ENCODE measurements at places on chromosomes 5 and 9.

- H3K27ac ChIP-seq, result no peak overlapping the region
- no peaks in the 10 kb centered on the region for H3K36me3 ChIP-seq
- no peak overlapping the region for H3K4me3 ChIP-seq
- no peaks in the 10 kb centered on the region for H3K4me1 ChIP-seq
- H3K27me3 ChIP-seq, result no peaks in the 10 kb centered on the region
- DNase-seq, result no peak
These were observed 199.1 kb upstream of the ZNF618 start for GRCh38 chr9:113677057-113677456.

DNA sequence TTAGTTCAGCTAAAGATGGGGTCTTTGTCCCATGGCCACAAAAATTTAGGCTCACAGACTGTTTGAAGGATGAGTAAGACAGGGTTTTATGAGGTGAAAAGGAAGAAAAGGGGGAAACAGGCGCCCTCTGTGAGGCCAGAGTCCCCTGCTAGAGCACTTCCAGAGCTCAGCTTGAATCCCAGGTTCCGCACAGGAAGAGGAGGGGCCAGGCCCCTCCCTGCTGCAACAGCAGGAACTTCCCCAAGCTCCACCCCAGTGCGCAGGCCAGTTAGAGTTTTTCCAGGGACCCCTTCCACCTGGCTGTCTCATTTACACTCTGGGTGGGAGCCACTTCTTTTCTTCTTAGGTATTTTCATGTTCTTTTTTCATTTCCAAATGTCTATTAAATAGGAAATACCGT, 480.8 kb downstream of the PSAT1 start:
- H3K27ac ChIP-seq, result no peak overlapping the region
- no peak for DNase-seq
- H3K4me3 ChIP-seq, result no peak overlapping the region
- H3K27me3 ChIP-seq, result no peaks in the 10 kb centered on the region

DNA sequence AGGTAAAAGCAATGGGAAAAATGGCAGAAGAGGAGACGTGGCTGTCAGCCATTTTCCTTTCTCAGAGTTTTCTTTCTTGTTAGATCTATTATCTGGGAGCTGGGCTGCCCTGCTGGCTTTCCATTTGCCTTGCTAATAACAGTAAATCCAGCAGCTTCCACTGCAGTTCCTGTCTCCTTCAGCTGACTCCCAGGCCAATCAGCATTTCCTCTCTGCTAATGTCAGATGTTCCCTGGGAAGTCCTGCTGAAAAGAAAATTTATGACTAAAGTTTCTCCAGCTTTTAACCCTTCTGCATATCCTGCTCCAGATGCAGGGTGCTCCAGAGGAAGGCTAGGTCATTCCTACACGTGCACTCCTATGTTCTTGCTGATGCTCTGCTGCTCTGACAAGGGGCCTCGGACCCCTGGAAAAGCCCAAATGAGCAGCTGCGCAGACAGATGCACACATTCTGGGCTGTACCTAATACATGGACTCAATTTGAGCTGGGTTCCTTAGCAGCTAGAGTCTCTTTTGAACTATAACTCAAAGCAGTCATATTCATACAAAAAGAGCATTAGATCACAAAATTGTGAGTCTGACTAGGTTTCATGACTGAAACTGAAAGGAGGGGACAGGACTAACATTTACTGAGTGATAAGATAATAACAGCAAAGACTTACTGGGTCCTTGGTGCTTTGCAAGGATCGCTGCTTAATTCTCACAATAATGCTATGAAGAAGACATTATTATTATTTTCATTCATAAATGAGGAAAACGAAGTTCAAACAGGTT, 182.2 kb downstream of the MAPKAP1 start:
- DNase-seq, result no peak
- H3K27me3 ChIP-seq, result no peaks in the 10 kb centered on the region
- peaks cover 3% of the 10 kb centered on the region for H3K4me1 ChIP-seq
- H3K36me3 ChIP-seq, result no peaks in the 10 kb centered on the region
- no peak overlapping the region for H3K4me3 ChIP-seq

GRCh38 chr5:73282923-73283322, 109.9 kb downstream of the TMEM174 start:
- H3K27ac ChIP-seq, result no peak overlapping the region
- DNase-seq, result no peak
- no peak overlapping the region for H3K4me3 ChIP-seq
- no peaks in the 10 kb centered on the region for H3K36me3 ChIP-seq
- no peaks in the 10 kb centered on the region for H3K4me1 ChIP-seq

DNA sequence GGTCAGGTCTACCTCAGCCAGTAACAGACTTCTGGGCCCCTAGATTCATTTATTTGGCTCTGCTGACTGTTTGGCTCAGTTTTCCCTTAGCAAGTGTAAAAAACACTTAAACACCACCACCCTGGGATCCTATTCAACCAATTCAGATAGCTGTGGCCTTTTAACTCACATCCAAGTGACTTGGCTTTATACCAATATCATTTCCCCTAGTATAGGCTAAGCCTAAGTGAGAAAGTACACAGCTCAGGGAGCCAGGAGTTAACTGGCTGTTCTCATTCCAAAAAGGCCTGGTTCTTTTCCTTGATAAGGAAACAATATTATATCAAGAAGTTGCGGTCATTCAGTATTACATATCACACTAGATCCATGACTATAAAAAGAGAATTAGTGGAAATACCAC, 163.5 kb downstream of the ARL15 start:
- DNase-seq, result no peak
- no peaks in the 10 kb centered on the region for H3K4me1 ChIP-seq
- no peaks in the 10 kb centered on the region for H3K36me3 ChIP-seq
- H3K27ac ChIP-seq, result no peak overlapping the region
- no peak overlapping the region for H3K4me3 ChIP-seq
- no peaks in the 10 kb centered on the region for H3K27me3 ChIP-seq

DNA sequence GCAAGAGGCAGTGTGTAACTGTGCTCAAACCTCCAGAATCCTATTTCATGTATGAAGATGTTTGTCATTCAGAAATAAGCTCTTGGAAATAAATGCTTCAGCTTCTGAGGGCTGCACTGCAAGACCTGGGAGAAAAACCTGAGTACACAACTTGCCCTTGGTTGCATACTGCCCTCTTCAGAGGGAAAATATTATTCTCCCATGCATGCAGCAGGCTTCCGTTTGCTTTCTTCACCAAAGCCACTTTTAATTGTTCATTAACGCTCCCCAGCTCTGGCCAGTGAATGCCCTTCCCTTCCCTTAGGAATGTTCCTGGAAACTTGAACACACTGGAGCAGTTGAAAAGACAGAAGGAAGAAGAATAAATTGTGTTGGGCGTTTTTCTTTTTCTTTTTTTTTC, 2.5 kb upstream of the WHRN start:
- DNase-seq, result no peak
- peaks cover 12% of the 10 kb centered on the region for H3K4me1 ChIP-seq
- H3K4me3 ChIP-seq, result no peak overlapping the region
- H3K27ac ChIP-seq, result no peak overlapping the region
- H3K36me3 ChIP-seq, result no peaks in the 10 kb centered on the region
- no peaks in the 10 kb centered on the region for H3K27me3 ChIP-seq

DNA sequence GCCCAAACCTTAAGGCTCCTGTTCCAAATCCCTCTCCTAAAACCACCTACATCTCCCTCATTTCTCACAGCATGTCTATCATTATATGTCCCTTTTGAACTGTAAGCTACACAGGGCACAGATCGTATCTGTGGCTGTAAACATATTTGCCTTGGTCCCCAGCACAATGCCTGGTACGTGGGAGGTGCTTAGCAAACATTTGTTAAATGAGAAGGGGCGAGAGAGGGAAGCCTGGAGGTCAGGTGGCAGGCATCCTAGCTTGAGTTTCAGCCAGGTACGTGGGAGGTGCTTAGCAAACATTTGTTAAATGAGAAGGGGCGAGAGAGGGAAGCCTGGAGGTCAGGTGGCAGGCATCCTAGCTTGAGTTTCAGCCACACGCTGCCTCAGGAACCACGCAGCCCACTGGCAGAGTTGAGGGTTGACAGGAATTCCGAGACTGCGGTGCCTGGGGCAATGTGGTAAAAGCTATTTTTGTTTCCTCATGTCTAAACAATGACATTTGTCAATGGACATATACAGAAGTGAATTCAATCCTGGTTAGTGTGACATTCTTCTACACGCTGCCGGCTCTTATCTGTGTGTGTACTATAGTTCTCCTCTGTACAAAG, 113.6 kb downstream of the EFNA5 start:
- no peak overlapping the region for H3K27ac ChIP-seq
- no peak for DNase-seq
- no peaks in the 10 kb centered on the region for H3K36me3 ChIP-seq

- H3K27ac ChIP-seq, result no peak overlapping the region
- H3K4me3 ChIP-seq, result no peak overlapping the region
- DNase-seq, result no peak
- no peaks in the 10 kb centered on the region for H3K4me1 ChIP-seq
These were observed 4.2 kb downstream of the CCNI2 start for GRCh38 chr5:132751444-132751843.

GRCh38 chr9:19171271-19171670, 44.0 kb upstream of the PLIN2 start:
- no peak overlapping the region for H3K4me3 ChIP-seq
- H3K4me1 ChIP-seq, result peaks cover 23% of the 10 kb centered on the region
- H3K27me3 ChIP-seq, result no peaks in the 10 kb centered on the region
- no peaks in the 10 kb centered on the region for H3K36me3 ChIP-seq

DNA sequence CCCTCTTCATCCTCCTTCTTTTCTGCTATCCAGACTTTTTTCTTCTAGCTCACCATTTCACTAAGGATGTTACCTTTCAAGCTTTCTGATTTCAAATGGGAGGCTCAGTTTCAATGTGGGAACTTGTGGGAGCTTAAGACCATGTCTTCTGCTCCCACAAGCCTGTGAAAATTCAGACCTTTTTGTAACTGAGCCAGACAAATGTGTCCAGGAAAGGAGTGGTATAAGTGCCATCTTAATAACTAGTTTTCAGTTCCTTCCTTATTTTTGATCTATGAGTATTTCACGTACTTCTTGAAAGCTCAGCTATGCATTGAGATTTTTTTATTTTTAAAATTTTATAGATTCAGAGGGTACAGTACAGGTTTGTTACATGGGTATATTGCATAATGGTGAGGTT, 4.6 kb upstream of the ERCC6L2 start:
- DNase-seq, result no peak
- no peak overlapping the region for H3K4me3 ChIP-seq
- peaks cover 5% of the 10 kb centered on the region for H3K36me3 ChIP-seq
- no peak overlapping the region for H3K27ac ChIP-seq

DNA sequence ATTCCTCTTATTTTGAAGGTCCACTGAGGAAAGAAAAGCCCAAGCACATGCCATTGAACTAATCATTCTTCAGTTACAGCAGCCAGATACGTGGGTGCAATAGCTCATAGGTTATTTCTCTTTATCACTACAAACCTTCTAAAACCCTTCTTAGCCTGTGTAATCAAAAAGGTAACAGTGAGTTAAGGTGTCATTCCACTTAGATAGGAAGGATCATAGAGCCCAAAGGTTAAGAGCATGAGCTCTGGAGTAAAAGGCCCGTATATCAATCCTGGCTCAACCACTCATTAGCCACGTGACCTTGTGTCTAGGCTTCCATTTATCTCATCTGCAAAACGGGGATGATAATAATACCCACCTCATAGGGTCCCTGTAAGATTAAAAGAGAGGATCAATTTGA, 2.7 kb downstream of the GPX8 start:
- no peak for DNase-seq
- H3K36me3 ChIP-seq, result no peaks in the 10 kb centered on the region
- no peak overlapping the region for H3K27ac ChIP-seq

DNA sequence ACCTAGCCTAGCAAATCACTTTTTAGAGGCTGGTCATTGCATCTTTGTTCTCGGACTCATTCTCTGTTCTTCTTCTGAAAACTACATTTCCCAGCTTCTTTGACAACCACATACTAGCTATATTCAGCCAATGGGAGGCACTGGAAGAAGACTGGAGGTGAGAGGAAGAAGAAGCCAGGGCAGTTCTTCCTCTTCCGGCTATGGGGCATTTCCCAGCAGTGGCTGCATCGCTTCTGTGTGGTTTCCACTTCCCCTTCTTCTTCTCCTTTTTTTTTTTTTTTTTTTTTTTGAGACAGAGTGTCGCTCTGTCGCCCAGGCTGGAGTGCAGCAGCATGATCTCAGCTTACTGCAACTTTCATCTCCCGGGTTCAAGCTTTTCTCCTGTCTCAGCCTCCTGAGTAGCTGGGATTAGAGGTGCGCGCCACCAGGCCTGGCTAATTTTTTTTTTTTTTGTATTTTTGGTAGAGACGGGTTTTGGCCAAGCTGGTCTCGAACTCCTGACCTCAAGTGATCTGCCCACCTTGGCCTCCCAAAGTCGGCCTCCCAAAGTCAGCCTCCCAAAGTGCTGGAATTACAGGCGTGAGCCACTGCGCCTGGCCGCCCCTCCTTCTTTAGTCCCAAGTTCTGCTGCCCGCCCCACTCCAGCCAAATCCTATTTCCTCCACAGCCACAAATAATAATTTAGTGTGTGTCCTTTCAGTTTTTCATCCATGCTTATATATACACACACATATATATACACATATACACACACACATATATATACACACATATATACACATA, 6.9 kb upstream of the UBAP1 start:
- no peaks in the 10 kb centered on the region for H3K36me3 ChIP-seq
- no peak overlapping the region for H3K4me3 ChIP-seq
- H3K27me3 ChIP-seq, result no peaks in the 10 kb centered on the region
- DNase-seq, result peak; percentile 33
- H3K27ac ChIP-seq, result no peak overlapping the region

DNA sequence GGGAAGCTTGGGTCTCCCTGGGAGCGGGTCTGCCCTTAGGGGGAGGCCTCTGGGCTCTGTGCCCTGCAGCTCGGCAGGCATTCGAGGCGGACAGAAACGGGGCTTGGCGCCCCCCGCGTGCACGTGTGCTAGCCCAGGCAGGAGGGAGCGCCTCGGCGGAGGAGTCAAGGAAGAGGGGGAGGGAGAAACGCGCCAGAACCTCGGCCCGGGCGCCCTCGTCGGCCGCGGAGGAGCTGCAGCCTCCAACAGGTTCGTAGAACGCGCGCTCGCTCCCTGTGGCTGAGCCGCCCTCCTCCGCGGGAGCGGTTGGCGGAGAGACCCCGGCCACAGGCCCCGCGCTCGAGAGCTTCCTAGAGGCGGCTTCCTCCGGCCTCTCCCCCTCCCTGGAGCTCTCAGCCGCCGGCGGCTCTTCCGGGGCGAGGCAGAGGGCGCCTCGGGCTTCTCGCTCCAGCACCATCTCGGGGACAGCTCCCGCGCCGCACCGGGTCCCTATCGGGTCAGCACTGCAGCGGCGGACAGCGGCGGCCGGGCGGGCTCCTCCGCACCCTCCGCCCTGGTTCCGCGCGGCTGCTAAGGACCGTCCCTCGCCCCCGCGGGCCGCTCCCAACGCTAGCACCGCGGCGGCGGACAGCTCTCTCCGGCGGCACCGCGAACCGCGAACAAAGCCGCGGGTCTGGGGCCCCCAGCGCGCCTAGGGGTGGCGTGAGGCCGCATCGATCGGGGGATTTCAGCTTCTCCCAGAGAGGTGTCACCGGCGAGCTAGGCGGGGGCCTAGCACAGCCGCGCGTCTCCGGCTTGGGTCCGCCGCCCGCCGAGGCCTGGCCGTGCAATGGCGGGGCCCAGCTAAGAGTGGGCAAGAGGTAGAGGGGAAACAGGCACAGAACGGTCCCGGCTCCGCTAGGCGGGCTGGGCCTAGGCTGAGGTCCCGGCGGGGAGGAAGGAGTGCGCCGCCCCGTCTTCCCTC, 74.6 kb upstream of the CPLX2 start:
- peaks cover 10% of the 10 kb centered on the region for H3K4me1 ChIP-seq
- H3K27me3 ChIP-seq, result peaks cover 4% of the 10 kb centered on the region
- no peak overlapping the region for H3K4me3 ChIP-seq
- H3K36me3 ChIP-seq, result no peaks in the 10 kb centered on the region
- H3K27ac ChIP-seq, result no peak overlapping the region

GRCh38 chr9:136606687-136607333, 55.9 kb upstream of the EGFL7 start:
- H3K4me3 ChIP-seq, result no peak overlapping the region
- H3K4me1 ChIP-seq, result peaks cover 12% of the 10 kb centered on the region
- H3K27ac ChIP-seq, result no peak overlapping the region
- H3K36me3 ChIP-seq, result no peaks in the 10 kb centered on the region
- DNase-seq, result no peak
- H3K27me3 ChIP-seq, result no peaks in the 10 kb centered on the region
